ENCODE measurements at places on chromosomes 7 and 10.

DNA sequence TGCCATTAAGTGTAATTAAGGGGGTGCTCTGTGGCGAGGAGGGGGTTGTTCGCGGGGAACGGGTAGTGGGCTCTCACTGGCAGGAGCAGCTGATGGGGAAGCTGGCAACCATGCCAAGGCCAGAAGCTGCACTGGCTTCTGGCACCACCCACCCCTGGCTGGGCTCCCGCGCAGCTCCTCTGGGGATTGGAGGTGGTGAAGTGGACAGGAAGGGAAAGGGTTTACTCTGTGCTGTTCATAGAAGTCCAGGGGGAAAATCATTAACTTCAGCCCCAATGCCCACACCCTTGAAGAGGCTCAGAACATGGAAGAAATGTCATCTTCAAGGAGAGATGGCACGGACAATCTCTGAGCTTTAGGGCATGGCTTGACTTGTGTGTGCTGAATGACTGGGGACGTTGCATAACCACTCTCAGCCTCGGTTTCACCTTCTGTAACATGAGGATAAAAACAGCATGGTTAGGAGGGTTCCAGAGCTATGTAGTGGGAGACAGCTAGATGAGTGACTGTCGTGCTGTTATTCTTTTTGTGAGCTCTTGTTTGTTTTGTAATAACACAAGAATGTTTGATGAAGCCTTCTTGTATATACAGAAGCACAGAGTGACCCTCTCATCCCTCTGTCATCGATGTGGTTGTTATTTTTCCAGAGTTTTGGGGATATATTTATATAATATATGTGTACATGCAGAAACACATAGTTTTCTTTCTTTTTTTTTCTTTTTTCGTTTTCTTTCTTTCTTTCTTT, 29.9 kb downstream of the KAZALD1 start:
- no peak for DNase-seq

- DNase-seq: no peak
Observed at GRCh38 chr10:132899054-132899750, 43.2 kb downstream of the CFAP46 start.

- peak; percentile 50 for DNase-seq
Observed at GRCh38 chr10:70379581-70380176, 2.7 kb downstream of the LRRC20 start.

- DNase-seq: no peak
Observed at GRCh38 chr10:80265740-80266512, 23.5 kb downstream of the MAT1A start.

- no peak for DNase-seq
Observed at GRCh38 chr7:92708111-92709042, 118.2 kb upstream of the FAM133B start.

GRCh38 chr10:78437407-78437768, 403.7 kb downstream of the RPS24 start:
- DNase-seq: peak; percentile 33

- peak; percentile 77 for DNase-seq
Observed at GRCh38 chr7:155291045-155291530, 6.6 kb upstream of the INSIG1 start.

GRCh38 chr7:457814-458510, 61.7 kb downstream of the PDGFA start:
- DNase-seq: no peak

DNA sequence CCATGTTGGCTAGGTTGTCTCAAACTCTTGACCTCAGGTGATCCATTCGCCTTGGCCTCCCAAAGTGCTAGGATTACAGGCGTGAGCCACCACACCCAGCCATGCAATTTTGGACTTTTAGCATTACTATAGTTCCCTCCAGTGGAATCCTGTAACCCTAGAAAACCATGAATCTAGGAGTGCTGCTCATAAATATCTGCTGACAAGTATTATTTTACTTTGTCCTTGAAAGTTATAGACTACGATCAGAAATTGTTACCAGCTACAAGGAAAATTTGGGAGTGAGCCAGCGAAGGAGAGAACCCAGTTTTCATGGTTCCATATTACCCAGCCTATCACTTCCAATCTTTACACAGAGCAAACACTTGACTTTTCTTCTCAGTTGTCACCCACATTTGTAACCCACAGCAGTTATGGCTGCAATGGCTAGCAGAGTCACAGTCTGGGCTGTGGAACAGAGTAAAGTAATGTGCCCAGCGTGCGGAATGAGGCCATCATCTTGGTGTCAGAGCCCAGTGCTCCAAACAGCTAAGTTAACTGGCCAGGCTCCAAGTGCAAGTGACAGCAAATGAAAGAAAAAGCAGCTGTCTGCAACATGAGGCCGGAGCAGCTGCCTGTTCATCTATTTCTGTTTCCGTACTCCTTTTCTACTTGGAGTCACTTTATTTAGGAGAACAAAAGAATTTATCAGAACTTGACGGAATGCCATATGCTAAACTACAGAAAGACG, 29.9 kb downstream of the ZC3HC1 start:
- no peak for DNase-seq

- DNase-seq: no peak
Observed at GRCh38 chr7:109343678-109344077, 774.0 kb downstream of the DNAJB9 start.

GRCh38 chr10:125165584-125166573, 5.5 kb upstream of the CTBP2 start:
- DNase-seq: no peak

GRCh38 chr10:16367621-16368292, 69.1 kb upstream of the PTER start:
- DNase-seq: no peak

GRCh38 chr10:6173203-6173602, 29.5 kb upstream of the PFKFB3 start:
- peak; percentile 70 for DNase-seq

DNA sequence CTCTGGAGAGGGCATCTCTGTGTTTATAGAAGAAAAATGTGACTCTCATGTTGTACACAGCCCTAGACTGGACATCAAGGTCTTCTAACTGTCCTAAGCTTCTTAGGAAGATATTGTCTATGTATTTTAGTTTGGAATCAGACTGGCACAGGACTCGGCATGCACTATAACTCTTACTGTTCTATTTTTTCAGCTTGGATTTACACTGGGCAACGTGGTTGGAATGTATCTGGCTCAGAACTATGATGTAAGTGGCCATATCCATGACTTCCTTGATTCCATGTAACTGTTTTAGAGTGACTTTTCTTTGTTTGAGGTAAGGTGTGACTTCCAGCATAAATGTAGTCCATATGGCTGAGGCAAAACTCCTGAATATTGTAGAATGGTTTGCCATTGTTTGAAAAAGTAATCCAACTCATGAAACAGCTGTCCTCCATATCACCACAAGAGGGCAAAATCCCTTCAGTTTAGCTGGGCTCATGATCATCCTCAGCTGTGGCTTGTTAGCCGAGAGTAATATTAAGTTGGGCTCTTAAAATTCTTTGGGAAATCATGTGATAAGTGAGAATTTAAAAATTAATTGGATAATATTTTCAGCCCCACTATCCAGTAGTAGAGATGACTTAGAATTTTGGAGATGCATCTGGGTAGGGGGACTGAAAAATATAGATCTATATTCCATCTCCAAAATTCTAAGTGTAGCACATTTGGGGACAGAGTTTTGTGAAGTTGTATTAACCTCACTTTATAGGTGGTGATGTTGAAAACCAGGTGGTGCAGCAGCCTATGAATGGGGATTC, 10.4 kb downstream of the STMP1 start:
- peak; percentile 68 for DNase-seq

- no peak for DNase-seq
Observed at GRCh38 chr7:27641581-27642230, 21.0 kb downstream of the HIBADH start.

DNA sequence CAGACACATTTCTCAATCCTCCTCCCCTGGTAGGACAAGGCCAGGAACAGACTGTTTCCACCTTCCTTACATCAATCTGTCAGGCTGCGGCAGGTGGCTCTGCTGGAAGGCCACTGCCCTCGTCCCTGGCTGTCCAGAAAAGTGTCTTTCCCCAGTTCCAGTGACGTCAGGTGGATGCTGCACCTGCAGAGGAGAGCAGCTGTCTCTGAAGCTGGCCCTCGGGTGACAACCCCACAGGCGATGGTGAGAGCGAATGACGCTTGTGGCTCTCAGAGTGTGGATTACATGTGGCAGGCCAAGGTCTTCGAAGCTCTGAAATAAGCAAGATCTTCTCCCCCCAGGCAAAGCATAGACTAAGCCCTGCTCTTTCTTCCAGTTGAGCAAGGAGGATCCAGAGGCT, 146.9 kb upstream of the RET start:
- DNase-seq: no peak

- no peak for DNase-seq
Observed at GRCh38 chr7:82384051-82384464, 59.5 kb downstream of the CACNA2D1 start.

GRCh38 chr7:99987846-99988245, 12.0 kb upstream of the AZGP1 start:
- no peak for DNase-seq

GRCh38 chr7:15749631-15750030, 63.1 kb upstream of the MEOX2 start:
- no peak for DNase-seq

DNA sequence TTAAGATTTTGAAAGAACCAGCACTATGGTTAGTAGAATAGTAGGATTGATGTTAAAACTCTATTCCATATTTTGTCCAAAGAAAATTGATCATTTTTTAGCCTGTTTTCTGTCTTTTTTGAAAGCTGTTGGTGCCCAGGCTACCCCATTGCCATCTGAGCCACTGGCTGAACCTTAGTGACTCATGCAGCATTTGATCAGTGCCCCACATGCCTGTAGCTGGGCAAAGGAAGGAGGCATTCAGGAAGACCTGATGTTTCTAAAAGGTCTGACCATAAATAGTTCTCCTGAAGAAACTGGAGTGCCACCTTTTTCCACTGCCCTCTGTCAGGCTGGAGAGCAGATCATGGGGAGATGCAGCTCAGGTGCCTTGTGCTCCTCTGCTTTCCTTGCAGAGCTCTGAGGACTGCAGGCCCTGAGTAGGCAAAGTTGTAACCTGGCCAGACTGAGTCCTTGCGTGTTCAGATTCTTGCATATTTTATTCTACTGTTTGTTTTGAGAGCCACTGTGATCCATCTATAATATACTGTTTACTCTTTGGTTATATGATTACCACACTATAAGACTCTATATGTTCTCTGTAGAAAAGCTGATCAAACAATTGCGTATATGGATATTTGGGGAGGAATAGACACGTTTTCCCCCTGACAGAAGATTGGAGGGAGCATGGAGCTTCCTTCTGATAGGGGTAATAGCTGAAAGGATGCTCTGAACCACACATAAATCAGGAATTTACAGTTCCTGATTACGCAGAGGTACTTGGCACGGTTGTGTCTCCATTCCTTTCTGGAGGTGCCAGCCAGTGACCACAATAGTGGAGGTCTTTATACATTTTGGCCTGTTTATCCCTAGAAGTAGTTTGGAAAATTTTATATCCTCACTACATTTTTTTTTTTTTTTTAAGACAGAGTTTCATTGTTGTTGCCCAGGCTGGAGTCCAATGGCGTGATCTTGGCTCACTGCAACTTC, 48.9 kb upstream of the GJD4 start:
- DNase-seq: no peak

DNA sequence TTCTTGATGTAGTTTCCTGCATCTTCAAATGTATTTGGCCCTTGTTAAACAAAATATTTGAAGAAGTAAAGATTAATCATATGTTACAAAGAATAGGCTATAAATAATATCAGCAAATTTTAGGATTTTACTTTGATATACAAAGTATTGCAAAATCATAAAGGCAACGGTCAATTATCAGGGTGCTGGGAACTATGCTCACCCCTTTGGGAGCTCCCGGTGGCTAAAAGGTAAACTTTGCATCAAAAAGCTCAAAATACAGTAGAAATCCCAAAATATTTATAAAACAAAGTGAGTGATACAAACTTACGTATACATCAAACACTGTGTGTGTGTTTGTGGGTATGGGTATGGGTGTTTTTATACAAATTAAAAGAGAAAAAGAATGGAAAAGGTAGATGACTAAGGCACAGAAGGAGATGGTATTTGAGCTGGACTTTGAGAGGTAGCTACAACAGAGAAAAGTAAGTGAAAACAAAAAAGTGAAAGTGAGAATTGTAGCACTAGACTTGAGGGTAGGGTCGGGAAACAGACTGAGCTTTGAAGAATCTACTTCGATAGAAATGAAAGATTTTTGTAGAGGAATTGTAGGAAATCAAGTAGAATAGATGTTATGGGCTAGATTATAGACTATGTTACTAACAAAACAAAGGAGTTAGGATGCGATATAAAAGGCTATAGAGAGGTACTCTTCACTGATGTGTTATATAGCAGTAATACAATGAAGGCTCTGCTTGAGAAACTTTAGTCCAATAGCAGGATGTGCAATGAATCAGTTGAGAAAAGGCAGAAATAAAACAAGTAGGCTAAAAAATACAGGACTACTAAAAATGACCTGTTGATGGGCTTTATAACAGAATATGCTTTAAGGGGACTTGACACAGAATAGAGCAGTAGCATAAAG, 52.8 kb downstream of the GNAT3 start:
- DNase-seq: no peak

GRCh38 chr10:123571978-123572377, 94.2 kb upstream of the GPR26 start:
- no peak for DNase-seq
